Mesendoderm (in vitro differentiated cells): ENCODE measurements at places on chromosomes 5 and 9.

DNA sequence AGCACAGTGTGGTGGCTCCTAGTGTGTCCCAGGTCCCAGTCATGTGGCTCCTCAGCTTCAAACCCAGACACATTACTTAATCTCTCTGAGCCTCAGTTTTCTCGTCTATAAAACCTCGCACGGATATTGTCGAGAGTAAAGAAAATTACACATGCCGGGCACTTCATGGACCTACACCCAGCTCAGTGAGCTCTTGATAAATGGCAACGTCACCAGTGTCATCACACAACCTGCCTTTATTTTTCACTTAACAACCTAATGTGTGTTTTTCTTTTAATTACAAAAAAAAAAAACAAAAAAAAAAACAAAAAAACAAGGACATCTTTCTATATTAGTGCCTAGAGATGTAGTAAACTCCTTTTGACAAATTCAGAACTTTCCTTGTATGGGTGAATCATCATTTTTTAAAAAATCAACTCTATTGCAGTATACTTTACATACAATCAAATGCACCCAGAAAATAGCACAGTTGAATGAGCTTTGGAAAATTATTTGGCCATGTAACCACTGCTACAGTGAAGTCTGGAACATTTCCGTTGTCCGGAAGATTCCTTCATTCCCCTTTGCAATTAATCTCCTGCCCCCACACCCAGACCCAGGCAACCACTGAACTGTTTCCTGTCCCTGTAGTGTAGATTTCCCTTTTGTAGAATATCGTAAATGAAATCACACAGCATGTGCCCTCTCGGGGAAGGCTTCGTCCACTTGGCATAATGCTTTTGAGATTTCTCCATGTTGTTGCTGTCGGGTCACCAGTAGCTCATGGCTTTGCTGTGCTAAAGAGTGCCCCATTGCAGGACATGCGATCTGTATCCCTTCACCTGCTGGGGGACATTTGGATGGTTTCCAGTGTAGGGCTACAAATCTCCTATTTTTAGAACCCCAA is 100.4 kb upstream of the LARP1 start:
- DNase-seq, result no peak

- peak; percentile 7 for DNase-seq
These were observed 447 bp downstream of the CRAT start for GRCh38 chr9:129109952-129110739.

GRCh38 chr9:85142496-85142911 is 473.0 kb downstream of the NTRK2 start:
- DNase-seq, result no peak

DNA sequence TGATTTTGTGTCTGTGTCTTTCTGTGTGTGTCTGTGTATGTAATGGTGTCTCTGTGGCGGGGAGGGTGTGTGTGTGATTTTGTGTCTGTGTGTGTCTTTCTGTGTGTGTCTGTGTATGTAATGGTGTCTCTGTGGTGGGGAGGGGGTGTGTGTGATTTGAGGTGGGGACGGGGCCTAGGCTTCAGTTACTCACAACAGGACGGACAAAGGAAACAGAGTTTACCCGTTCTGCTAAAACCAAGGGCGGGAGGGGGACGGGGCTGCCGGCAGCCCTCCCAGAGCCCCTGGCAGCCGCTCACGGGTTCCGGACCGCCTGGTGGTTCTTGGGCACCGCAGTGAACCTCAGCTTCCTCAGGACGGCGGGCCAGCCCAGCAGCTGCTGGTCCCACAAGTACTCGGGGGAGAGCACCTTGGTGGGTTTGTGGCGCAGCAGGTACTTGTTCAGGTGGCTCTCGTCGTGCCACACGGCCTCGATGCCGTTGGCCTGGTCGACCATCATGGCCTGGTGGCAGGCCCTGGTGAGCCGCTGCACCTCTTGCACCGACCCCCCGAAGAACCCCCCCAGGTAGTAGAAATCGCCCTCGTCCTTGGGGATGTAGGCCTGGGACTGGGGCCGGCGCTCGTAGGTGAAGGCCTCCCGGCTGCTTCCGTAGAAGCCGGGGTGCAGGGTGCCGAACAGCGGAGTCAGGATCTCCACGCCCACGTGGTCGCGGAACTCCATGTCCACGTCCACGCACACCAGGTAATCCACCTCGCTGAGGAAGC is 19.4 kb downstream of the ABO start:
- no peak for DNase-seq

GRCh38 chr9:86389628-86390027 is 35.4 kb upstream of the TUT7 start:
- no peak for DNase-seq

- DNase-seq, result no peak
These were observed 875 bp downstream of the TPM2 start for GRCh38 chr9:35688558-35689541.

GRCh38 chr5:147223948-147224791 is 10.7 kb upstream of the STK32A start:
- peak; percentile 59 for DNase-seq
